DMS79 (cell line): ENCODE measurements at places on chromosomes 6 and 20.

- DNase-seq, result no peak
These were observed 53.9 kb downstream of the KIZ start for GRCh38 chr20:21179757-21180156.

- no peak for DNase-seq
These were observed 43.6 kb downstream of the MDGA1 start for GRCh38 chr6:37653933-37654565.

GRCh38 chr20:20552076-20552475, 160.4 kb downstream of the RALGAPA2 start:
- DNase-seq, result no peak

GRCh38 chr6:105874835-105875626, 211.1 kb upstream of the PRDM1 start:
- DNase-seq, result no peak

DNA sequence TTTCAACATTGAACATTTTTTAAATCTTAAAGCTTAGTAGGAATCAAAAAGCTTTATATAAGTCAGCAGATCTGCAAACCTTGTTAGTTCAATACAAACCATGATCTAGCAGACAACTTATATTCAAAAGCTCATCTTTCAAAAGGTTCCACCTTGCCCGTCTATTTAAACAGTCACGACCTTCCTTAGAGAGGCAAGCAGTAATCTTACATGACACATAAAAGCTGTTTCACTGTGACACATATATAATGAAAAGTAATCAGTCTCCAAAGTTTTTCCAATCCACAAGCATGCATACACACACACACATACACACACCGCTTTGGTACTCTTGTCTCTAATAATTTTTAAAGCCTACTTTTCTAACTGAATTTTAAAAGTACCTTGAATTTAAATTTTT, 12.9 kb downstream of the SOD2 start:
- DNase-seq, result no peak

- DNase-seq, result no peak
These were observed 158.1 kb downstream of the QKI start for GRCh38 chr6:163572612-163573011.

GRCh38 chr20:11958855-11959254, 41.2 kb downstream of the BTBD3 start:
- no peak for DNase-seq
